ENCODE measurements at places on chromosomes 12 and 14.

DNA sequence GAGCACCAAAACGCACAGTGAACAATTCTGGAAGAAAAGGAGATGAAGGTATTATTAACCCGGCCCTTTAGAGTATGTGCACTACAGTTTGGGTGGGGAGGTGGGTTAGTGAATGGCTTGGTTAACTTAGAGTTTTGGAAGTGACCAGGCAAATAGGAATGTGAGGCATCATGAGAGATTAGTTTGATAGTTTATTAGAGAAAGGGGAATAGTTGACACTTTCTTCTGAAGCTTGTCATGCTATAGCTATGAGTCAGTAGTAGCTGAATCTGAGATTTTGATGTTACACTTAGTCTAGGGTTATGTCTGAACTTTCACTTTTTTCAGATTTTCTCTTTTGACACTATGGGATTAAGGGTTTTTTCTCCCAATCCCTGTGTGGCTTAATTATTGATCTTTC lies 567.2 kb downstream of the SNAPC1 start:
- peak; percentile 3 for DNase-seq

DNA sequence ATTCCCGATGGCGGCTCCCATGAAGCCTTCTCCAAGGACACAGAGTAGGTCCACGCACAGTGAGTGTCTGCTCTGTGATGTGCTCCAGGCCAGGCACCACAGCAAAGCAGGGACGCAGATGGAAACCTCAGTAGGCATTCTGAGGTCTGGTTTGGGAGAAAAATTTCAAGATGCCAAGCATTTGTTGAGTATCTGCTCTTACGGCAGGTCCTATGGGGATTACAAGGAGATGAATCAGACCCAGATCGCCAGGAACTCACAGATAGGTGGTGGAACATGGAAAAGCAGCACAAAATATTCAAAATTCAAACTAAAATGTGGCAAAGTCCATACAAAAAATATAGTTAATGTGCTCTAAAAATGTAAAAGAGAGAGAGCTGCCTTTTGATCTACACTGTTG lies 684.9 kb upstream of the TMEM132C start:
- DNase-seq = no peak

DNA sequence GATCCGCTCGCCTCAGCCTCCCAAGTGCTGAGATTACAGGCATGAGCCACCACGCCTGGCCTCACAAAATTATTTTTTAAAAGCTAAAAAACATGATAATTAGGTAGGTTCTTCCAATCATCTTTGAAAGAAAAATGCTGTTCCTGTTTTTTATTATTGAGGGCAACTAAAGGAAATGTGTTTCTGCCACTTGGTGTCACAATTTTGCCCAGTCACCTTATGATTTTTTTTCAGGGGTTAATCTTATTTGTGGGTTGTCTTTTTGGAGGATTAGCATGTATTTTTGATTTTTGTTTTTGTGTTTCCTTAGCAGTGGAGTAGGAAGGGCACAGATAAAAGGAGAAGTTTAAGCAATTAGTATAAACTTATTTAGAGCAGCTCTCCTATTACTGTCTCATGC lies 79.8 kb downstream of the PRORP start:
- DNase-seq = no peak

GRCh38 chr12:62760779-62761178 lies 174.2 kb downstream of the PPM1H start:
- no peak for DNase-seq

GRCh38 chr14:56005191-56006053 lies 112.8 kb upstream of the PELI2 start:
- DNase-seq = peak; percentile 50

DNA sequence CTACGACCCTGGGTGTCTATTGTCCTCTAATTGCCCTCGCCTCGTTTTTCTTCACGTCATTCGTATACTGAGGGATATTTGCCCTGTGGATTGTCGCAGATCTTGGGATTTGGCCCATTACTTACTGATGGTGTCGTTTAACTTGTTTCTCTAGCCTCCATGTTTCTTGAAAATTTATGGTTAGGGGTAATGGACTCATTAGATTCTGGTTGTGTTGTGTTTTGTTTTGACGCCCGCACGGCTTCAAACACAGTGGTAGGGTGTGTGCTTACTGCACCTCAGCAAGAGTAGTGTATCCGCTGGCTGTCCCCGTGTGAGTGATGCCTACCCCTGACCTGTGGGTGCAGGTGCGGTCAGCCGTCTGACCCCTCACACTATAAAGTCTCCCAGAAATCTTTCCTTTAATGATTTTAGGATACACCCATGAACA lies 874 bp upstream of the RNU6-8 start:
- DNase-seq = no peak

GRCh38 chr14:68384335-68384734 lies 408.5 kb downstream of the ZFP36L1 start:
- no peak for DNase-seq

- DNase-seq = no peak
Measured at GRCh38 chr12:76866726-76867125, 12.1 kb downstream of the CSRP2 start.

All from fibroblast of skin of left quadriceps (primary cell).